ENCODE measurements at places on chromosomes 11 and 22.
A peak's percentile ranks its signal among the peaks of the same experiment; 100 is the strongest.

DNA sequence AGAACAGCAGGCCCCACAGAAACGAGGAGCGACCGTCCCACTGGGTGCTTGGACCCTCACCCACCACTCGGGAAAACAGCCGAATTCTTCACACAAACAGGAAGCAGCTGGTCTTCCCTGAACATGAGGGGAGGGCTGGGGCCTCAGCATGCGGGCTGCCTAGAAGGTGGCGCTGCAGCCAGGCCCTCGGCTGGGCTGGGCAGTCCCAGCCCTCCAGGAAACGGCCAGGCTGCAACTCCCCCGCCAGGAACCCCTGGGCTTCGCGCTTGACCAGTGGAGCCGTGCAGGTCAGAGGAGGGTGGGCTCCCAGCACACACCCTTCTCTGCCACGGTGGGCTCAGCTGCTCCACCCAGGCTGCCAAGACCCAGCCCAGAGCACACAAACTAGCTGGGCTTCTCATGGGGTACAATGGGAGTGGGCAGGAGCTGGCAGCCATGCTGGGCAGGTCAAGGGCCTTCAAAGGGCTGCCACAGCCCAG, 29.6 kb downstream of the IGF2 start:
- DNase-seq, result no peak

- no peak for DNase-seq
Observed at GRCh38 chr11:70901951-70902521, 350.3 kb downstream of the SHANK2 start.

DNA sequence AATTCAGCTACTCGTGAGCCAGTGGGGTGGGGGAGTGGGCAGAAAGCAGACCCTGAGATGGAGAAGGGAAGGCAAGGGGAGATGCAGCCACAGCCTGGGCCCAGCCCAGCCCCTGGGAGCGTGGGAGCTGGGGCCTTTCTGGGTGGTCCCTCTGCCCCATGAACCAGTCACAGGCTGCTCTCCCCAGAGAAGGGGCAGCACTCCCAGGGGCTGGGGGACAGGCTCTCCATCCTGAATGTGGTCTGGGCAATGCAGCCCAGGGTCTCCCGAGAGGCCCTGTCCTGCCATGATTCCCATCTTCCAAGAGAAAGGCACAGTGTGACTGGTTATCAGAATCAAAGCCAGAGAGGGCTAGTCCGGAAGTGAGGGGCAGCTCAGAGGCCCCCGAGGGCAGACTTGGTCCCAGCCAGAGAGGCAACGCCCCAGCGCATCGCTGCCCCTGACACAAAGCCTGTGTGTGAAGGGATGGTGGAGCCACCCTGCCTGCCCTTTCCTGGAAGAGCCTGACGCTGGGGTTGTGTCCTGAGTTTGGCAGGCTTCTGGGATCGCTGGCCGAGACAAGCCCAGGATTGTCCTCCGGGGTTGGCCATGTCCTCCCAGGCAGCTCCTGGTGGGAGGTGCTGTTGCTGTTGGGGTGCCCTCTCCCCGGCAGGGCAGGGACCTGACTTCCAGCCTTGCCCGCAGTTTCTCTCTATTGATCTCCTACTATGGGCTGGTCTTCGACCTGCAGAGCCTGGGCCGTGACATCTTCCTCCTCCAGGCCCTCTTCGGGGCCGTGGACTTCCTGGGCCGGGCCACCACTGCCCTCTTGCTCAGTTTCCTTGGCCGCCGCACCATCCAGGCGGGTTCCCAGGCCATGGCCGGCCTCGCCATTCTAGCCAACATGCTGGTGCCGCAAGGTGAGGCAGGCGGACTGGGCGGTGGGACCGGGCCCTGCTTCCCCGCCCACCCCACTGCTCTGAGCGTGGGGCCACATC, 23.8 kb upstream of the SLC22A12 start:
- no peak for DNase-seq

- DNase-seq, result no peak
Observed at GRCh38 chr11:104490182-104490581, 326.2 kb upstream of the PDGFD start.

DNA sequence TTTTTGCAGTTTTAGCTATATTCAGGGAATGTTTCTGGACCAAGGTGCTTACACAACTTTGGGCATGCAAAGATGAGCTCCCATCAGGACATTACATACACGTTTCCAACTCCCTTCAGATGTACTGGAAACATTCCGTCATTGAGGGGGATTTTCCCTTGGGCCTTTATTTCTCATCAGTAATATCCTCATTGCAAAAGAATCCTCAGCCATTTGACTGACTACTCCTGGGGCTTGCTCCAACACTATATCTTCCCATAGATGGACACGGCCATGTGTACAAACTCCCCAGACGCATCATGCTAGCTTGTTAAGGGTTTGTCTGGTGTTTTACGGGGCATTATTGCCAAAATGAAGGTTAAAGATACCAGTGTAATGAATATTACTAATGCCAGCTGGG, 59.3 kb upstream of the NUP160 start:
- DNase-seq, result peak; percentile 42

DNA sequence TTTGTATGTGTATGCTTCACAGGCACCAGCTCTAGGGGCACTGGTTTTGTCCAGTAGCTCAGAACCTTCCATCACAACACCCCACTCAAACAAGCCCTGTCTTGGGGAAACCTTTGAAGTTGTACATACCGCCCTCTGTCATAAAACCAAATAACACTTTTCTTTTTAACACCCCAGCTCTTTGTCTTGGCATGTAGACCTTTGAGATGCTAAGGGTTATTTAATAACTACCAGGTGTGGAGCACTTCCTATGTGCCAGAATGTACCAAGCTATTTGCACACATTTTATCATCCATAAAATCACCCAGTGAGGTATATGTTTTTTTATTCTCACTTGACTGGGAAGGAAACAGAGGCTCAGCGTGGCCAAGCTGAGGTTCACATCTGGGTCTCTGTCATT, 50.6 kb downstream of the CYB5R2 start:
- DNase-seq, result no peak

Measured in fibroblast of skin of abdomen (primary cell).